ENCODE measurements at places on chromosomes 13 and 19. TPM values are rescaled to one million over a fixed set of nuclear protein-coding genes. Genes with fewer than 3 reads are reported as not detected.

- peaks cover 95% of the 10 kb centered on the region for H3K4me1 ChIP-seq
- H3K27me3 ChIP-seq: no peaks in the 10 kb centered on the region
- no peak for DNase-seq
- no peak overlapping the region for H3K27ac ChIP-seq
These were observed 32.5 kb downstream of the BRD4 start for GRCh38 chr19:15299568-15300409.

GRCh38 chr19:49188626-49189200, 31.1 kb downstream of the TRPM4 start:
- H3K27ac ChIP-seq: no peak overlapping the region
- no peak for DNase-seq
- peaks cover 10% of the 10 kb centered on the region for H3K4me1 ChIP-seq
- H3K4me3 ChIP-seq: no peak overlapping the region

The ZNF714 gene
- total RNA-seq: 11.5 TPM

GRCh38 chr19:14347999-14348889, 33.0 kb upstream of the ADGRE5 start:
- H3K27me3 ChIP-seq: no peaks in the 10 kb centered on the region
- no peaks in the 10 kb centered on the region for H3K36me3 ChIP-seq
- no peak overlapping the region for H3K4me3 ChIP-seq
- no peak overlapping the region for H3K27ac ChIP-seq
- peak; percentile 66 for DNase-seq

DNA sequence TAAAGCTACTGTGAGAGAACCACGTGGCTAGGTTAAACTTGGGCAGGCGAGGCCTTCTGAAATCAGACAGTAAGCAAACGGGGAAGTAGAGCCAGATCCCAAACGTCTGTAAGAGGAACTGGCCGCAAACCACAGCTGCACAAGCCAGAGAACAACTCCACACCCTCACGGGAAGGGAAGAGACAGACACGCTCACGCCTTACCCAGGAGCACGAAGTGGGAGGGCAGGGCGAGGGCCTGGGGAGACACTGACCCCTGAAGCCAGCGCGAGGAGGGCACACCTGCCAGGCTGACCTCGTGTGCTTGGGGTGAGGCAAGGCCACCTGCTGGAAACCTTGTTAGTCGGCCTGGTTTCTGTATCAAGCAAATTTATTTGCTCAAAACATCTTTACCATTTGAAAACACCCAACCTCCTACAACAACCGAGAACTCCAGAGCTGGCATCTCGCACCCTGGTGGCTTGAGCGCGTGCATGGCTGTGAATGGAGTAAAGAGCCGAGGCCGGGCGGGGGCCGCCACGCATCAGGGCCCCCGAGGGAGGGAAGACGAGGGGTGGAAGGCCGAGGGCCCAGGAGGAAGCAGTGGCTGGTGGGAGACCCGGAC, 7.3 kb downstream of the POLR2E start:
- H3K4me1 ChIP-seq: peaks cover 64% of the 10 kb centered on the region
- no peak overlapping the region for H3K4me3 ChIP-seq
- peak overlapping the region; percentile 74 for H3K27ac ChIP-seq
- no peaks in the 10 kb centered on the region for H3K27me3 ChIP-seq

DNA sequence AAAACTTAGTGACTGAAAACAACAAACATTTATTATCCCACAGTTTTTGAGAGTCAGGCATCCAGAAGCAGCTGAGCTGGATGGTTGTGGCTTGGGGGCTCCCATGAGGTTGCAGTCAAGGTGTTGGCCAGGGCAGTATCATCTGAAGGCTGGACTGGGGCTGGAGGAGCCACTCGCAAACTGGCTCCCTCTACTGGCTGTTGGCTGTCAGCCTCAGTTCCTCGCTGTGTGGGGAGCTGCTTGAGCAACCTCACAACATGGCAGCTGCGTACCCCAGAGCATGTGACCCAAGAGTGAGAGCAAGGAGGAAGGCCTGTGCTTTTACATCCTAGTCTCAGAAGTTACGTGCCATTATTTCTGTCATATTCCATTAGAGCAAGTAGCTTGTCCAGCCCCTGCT, 9.7 kb downstream of the YJU2 start:
- H3K4me3 ChIP-seq: no peak overlapping the region
- peaks cover 46% of the 10 kb centered on the region for H3K36me3 ChIP-seq
- DNase-seq: no peak
- H3K27ac ChIP-seq: no peak overlapping the region
- H3K4me1 ChIP-seq: no peaks in the 10 kb centered on the region

- H3K27me3 ChIP-seq: no peaks in the 10 kb centered on the region
- no peaks in the 10 kb centered on the region for H3K4me1 ChIP-seq
- no peak overlapping the region for H3K27ac ChIP-seq
- no peak overlapping the region for H3K4me3 ChIP-seq
- no peak for DNase-seq
These were observed 232.9 kb upstream of the SLC10A2 start for GRCh38 chr13:103299079-103299478.

The IL12RB1 gene
- total RNA-seq: 39.3 TPM

The CYP4F2 gene
- total RNA-seq: not detected

- no peak overlapping the region for H3K4me3 ChIP-seq
- no peaks in the 10 kb centered on the region for H3K27me3 ChIP-seq
- H3K36me3 ChIP-seq: no peaks in the 10 kb centered on the region
These were observed 1795.5 kb upstream of the PRR20A start for GRCh38 chr13:55345224-55345623.

DNA sequence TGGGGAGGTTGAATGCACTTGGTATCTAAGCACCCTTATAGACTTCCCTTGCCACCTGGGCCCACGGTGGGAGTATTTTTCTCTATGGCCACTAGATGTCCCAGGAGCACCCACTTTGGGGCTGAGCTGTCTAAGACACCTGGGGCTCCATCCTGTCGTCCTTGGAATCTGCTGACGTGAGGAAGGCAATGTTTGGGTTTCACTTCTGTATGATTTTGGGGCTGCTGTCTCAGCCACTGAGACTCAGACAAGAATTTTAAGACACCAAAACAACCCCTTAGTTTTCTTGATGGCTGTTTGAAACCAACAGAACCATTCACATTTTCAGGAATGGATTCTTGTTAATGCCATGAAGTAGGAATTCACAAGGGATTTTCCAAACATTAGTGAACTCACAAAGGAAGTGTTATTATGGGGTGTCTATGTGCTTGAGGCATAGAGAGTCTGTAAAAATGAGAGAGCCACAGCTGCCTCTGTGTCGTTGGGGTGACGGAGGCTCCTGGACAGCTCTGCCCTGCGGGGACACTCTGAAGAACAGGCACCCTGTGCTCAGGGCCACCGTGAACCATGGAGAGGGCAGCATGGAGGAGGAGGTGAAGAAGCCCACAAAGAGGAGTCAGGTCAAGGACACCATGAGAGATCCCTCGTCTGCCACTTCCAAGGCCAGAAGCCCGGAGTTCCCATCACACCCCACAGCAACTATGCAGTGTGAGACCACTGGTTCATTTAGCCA, 106.8 kb upstream of the SPATA13 start:
- no peaks in the 10 kb centered on the region for H3K27me3 ChIP-seq
- no peaks in the 10 kb centered on the region for H3K36me3 ChIP-seq
- H3K27ac ChIP-seq: no peak overlapping the region
- H3K4me1 ChIP-seq: no peaks in the 10 kb centered on the region
- DNase-seq: peak; percentile 63

GRCh38 chr13:91331047-91331915, 16.2 kb upstream of the MIR17HG start:
- H3K4me3 ChIP-seq: no peak overlapping the region
- H3K4me1 ChIP-seq: no peaks in the 10 kb centered on the region
- H3K36me3 ChIP-seq: no peaks in the 10 kb centered on the region
- H3K27ac ChIP-seq: no peak overlapping the region
- DNase-seq: no peak
